Thymus (tissue), 14 donors: ENCODE measurements at places on chromosomes 7 and 10.
A peak's percentile ranks its signal among the peaks of the same experiment; 100 is the strongest.

- H3K4me1 ChIP-seq: peaks cover 15% of the 10 kb centered on the region
- DNase-seq: no peak
- H3K27ac ChIP-seq: no peak overlapping the region
- H3K4me3 ChIP-seq: no peak overlapping the region
- H3K36me3 ChIP-seq: peaks cover 17% of the 10 kb centered on the region
Measured at GRCh38 chr7:151382079-151382885, 27.6 kb downstream of the WDR86 start.

DNA sequence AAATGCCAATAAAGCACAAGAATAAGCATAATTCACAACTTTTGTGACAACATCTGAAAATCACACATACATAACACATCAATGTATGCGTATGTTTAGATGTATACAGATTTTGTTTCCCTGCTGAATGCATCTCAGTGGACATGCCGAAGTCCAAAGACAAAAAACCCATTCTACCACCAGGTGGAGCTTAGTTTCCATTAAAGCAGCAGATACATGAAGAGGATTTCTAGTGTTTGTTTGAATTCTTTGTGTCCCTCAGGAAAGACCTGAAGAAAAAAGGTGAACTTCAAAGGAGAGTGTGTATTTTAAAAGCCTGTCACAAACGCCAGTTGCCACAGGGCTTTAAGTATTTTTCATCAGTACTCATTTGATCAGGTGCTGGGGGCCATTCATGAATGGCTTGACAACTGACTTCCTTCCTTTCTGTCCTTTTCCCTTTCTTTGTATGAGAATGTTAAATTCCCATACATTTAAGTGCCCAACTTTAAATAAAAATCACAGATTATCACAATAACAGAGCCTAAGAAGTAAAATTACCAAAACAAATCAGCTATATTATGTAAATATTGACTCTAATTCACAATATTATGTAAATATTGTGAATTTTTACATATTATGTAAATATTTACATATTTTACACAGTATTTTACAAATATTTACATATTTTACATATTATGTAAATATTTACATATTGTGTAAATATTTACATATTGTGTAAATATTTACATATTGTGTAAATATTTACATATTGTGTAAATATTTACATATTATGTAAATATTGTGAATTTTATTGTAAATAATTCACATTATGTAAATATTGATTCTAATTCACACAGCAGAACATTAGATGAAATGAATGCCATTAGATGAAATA is 343.0 kb downstream of the CRPPA start:
- H3K27me3 ChIP-seq: no peaks in the 10 kb centered on the region
- no peak overlapping the region for H3K27ac ChIP-seq
- no peak overlapping the region for H3K4me3 ChIP-seq
- H3K36me3 ChIP-seq: no peaks in the 10 kb centered on the region
- DNase-seq: peak; percentile 20

DNA sequence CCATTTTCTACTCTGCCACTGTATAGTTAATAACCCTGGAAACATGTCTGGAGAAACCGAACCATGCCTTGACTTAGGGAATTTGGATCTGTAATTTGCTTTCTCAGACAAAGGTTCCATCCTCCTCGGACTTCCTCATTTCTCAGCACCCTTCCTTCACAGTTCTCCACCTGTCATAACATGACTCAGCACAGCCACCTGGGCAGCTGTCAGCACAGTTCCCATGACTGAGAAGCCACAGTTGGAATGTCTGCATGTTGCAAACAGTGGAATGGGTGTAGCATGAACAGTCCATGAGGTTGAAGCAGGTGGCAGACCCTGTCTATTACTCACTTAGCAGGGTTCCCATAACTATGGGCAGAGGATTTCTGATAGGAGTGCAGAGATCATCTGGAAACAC is 634 bp upstream of the OR9A4 start:
- H3K36me3 ChIP-seq: no peaks in the 10 kb centered on the region
- H3K27me3 ChIP-seq: no peaks in the 10 kb centered on the region
- H3K4me1 ChIP-seq: no peaks in the 10 kb centered on the region
- H3K4me3 ChIP-seq: no peak overlapping the region

DNA sequence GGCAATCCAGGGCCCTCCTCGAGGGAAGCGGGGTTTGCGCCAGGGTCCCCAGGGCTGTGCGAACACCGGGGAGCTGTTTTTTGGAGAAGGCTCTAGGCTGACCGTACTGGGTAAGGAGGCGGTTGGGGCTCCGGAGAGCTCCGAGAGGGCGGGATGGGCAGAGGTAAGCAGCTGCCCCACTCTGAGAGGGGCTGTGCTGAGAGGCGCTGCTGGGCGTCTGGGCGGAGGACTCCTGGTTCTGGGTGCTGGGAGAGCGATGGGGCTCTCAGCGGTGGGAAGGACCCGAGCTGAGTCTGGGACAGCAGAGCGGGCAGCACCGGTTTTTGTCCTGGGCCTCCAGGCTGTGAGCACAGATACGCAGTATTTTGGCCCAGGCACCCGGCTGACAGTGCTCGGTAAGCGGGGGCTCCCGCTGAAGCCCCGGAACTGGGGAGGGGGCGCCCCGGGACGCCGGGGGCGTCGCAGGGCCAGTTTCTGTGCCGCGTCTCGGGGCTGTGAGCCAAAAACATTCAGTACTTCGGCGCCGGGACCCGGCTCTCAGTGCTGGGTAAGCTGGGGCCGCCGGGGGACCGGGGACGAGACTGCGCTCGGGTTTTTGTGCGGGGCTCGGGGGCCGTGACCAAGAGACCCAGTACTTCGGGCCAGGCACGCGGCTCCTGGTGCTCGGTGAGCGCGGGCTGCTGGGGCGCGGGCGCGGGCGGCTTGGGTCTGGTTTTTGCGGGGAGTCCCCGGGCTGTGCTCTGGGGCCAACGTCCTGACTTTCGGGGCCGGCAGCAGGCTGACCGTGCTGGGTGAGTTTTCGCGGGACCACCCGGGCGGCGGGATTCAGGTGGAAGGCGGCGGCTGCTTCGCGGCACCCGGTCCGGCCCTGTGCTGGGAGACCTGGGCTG is 26.0 kb downstream of the PRSS2 start:
- H3K36me3 ChIP-seq: peaks cover 74% of the 10 kb centered on the region
- peaks cover 19% of the 10 kb centered on the region for H3K27me3 ChIP-seq
- peak overlapping the region; percentile 77 for H3K4me3 ChIP-seq
- peak overlapping the region; percentile 100 for H3K27ac ChIP-seq

- H3K4me1 ChIP-seq: no peaks in the 10 kb centered on the region
- H3K27me3 ChIP-seq: no peaks in the 10 kb centered on the region
- no peak for DNase-seq
- no peaks in the 10 kb centered on the region for H3K36me3 ChIP-seq
Measured at GRCh38 chr7:22066522-22066921, 120.8 kb upstream of the CDCA7L start.

GRCh38 chr10:21843645-21844044 is 159.9 kb downstream of the DNAJC1 start:
- DNase-seq: no peak
- H3K27me3 ChIP-seq: no peaks in the 10 kb centered on the region
- H3K4me1 ChIP-seq: no peaks in the 10 kb centered on the region
- no peak overlapping the region for H3K27ac ChIP-seq

DNA sequence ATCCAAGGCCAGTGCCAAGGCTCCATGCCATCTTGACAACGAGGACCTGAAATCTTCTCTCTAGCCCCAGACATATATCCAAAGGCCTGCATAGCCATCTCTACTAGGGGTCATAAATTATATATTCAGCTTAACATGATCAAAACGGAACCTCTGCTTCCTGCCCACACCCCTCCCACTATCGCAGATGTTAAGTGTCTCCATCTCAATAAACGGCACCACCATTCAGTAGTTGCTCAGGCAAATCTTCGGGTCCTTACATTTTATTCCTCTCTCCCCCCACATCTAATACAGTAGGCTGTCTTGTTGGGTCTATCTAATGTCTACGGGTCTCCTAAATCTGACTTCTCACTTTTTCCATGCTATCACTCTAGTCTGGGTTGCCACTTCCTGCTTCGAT is 201.1 kb upstream of the PLXNA4 start:
- peaks cover 2% of the 10 kb centered on the region for H3K4me1 ChIP-seq
- H3K36me3 ChIP-seq: no peaks in the 10 kb centered on the region
- H3K27ac ChIP-seq: no peak overlapping the region
- no peak for DNase-seq

GRCh38 chr10:46538717-46539426 is 17.6 kb downstream of the GPRIN2 start:
- peaks cover 6% of the 10 kb centered on the region for H3K27me3 ChIP-seq
- no peak overlapping the region for H3K27ac ChIP-seq
- no peak for DNase-seq
- H3K36me3 ChIP-seq: no peaks in the 10 kb centered on the region
- H3K4me1 ChIP-seq: no peaks in the 10 kb centered on the region

DNA sequence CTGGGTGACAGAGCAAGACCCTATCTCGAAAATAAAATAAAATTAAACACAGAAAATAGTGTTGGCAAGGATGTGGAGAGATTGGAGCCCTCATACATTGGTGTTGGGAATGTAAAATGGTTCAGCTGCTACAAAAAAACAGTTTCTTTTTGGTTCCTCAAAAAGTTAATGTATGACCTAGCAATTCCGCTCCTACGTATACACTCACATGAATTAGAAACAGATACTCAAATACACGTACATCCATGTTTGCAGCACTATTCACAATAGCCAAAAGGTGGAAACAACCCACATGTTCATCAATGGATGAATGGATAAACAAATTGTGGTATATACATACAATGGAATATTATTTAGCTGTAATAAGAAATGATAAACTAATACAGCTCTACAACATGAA is 28.4 kb upstream of the CHCHD3 start:
- H3K27me3 ChIP-seq: no peaks in the 10 kb centered on the region
- H3K4me3 ChIP-seq: no peak overlapping the region
- DNase-seq: no peak
- H3K36me3 ChIP-seq: no peaks in the 10 kb centered on the region
- H3K27ac ChIP-seq: no peak overlapping the region

GRCh38 chr7:83204715-83205114 is 42.0 kb upstream of the PCLO start:
- no peaks in the 10 kb centered on the region for H3K36me3 ChIP-seq
- H3K27ac ChIP-seq: no peak overlapping the region
- no peaks in the 10 kb centered on the region for H3K27me3 ChIP-seq
- no peaks in the 10 kb centered on the region for H3K4me1 ChIP-seq
- H3K4me3 ChIP-seq: no peak overlapping the region

GRCh38 chr7:128219636-128220035 is 21.4 kb upstream of the LEP start:
- H3K4me3 ChIP-seq: no peak overlapping the region
- DNase-seq: no peak
- H3K4me1 ChIP-seq: no peaks in the 10 kb centered on the region

DNA sequence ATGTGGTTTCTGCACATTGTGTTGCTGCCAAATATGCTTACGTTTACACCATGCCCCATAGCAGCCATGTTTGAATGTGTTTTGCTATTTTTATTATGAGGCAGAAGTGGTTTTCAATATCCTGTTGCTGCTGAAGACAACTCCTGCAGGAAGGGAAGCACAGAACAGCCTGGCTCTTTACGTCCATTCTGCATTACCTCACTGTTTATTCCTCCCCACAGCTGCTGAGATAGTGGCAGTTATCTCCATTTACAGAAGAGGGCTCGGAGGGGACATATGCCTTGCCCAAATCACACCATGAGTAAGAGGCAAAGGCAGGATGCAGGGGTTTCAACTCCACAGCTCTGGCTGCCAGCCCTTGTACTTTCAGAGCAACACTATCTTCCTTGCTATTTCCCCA is 35.3 kb downstream of the PLPP4 start:
- no peaks in the 10 kb centered on the region for H3K27me3 ChIP-seq
- H3K4me3 ChIP-seq: no peak overlapping the region
- no peak for DNase-seq

DNA sequence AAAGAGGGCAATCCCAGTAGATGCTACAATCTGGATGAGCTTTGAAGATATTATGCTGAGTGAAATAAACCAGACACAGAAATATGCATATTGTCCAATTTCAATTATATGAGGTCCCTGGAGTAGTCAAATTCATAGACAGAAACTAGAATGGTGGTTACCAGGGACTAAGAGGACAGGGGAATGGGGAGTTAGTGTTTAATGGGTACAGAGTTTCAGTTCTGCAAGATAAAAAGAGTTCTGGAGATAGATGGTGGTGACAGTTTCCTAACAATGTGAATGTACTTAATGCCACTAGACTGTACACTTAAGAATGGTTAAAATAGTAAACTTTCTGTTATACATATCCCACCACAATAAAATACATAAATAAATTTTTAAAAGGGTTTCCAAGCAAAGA is 236.6 kb downstream of the ELMO1 start:
- H3K27ac ChIP-seq: no peak overlapping the region
- no peaks in the 10 kb centered on the region for H3K4me1 ChIP-seq
- no peak overlapping the region for H3K4me3 ChIP-seq
- DNase-seq: no peak
- peaks cover 17% of the 10 kb centered on the region for H3K36me3 ChIP-seq

GRCh38 chr10:92844746-92845145 is 3.6 kb upstream of the EXOC6 start:
- no peak overlapping the region for H3K27ac ChIP-seq
- peaks cover 7% of the 10 kb centered on the region for H3K4me1 ChIP-seq
- DNase-seq: no peak
- no peaks in the 10 kb centered on the region for H3K36me3 ChIP-seq
- H3K27me3 ChIP-seq: no peaks in the 10 kb centered on the region

- H3K4me3 ChIP-seq: no peak overlapping the region
- no peaks in the 10 kb centered on the region for H3K27me3 ChIP-seq
- no peak overlapping the region for H3K27ac ChIP-seq
- no peaks in the 10 kb centered on the region for H3K36me3 ChIP-seq
- DNase-seq: peak; percentile 39
Measured at GRCh38 chr10:72875250-72876055, 18.1 kb upstream of the OIT3 start.
